CD4-positive, alpha-beta T cell treated with Interleukin-4 for 1 hour (primary cell): ENCODE measurements at places on chromosomes 4 and X.

GRCh38 chr4:48173056-48173991, 39.3 kb upstream of the TXK start:
- no peak for DNase-seq

DNA sequence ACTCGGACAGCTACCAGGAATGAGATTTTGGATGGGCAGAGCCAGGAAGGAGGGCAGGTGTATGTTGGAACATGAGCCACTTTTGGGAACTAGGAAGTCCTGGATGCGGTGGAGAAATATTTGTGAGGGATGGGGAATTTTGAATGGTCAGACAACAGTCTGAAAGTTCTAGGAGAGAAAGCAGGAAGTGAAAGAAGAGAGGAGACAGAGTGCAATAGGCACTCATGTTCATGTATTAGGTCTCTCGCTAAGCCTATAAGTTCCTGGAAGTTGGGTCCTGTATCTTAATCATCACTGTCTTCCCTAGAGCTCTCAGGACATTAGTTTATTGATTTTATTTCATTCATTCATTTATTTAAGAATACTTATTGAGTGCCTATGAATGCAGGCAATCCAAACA, 65.7 kb upstream of the CITED1 start:
- DNase-seq: no peak

- DNase-seq: no peak
These were observed 404.8 kb downstream of the NLGN4X start for GRCh38 chrX:5823903-5824302.

DNA sequence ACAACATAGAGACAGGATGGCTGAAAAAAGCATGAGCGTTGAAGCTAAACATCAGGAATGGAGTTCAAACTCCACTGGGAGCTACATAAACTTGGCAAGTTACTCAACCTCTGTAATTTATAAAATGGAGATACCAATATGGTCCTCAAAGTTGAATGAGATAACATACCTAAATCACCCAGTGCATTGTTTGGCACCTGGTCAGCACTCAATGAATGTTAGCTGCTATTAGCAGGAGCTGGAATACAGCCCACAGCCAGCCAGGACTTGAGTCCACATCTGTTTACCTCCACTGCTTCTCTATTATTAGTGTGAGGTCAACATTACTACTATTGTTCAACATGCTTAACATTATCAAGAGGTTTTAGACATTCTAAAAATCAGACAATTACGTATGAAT, 97.9 kb downstream of the NR3C2 start:
- DNase-seq: no peak

GRCh38 chr4:16676230-16676770, 222.1 kb downstream of the LDB2 start:
- DNase-seq: no peak

- DNase-seq: no peak
These were observed 112.5 kb downstream of the SCLT1 start for GRCh38 chr4:128980816-128981326.
